A549 treated with Mapracorat at 1 μM for 4 hours (cell line): ENCODE measurements at places on chromosomes 7 and 10. TPM values are rescaled to one million over a fixed set of nuclear protein-coding genes. Genes with fewer than 3 reads are reported as not detected.

ZNF503 gene
- 6.6 to 10.4 TPM (median 9.6 TPM) in 5 replicates for total RNA-seq

CYP2C19 gene
- total RNA-seq = 0.12 TPM in 1 of 5 replicates, not detected in the others

CALCR gene
- total RNA-seq = not detected in 5 replicates

PPP1R3C gene
- 22.1 to 28.4 TPM (median 23.7 TPM) in 5 replicates for total RNA-seq

STMP1 gene
- 30.1 to 34.7 TPM (median 31.7 TPM) in 5 replicates for total RNA-seq

NRCAM gene
- total RNA-seq = 77.0 to 105 TPM (median 98.6 TPM) in 5 replicates

CYP26A1 gene
- total RNA-seq = 1.7 to 3.0 TPM (median 2.5 TPM) in 5 replicates

LGI1 gene
- not detected in 5 replicates for total RNA-seq

PRKCQ gene
- 3.3 to 4.1 TPM (median 3.6 TPM) in 5 replicates for total RNA-seq

C10orf105 gene
- not detected in 5 replicates for total RNA-seq

BMS1 gene
- 21.1 to 26.4 TPM (median 22.0 TPM) in 5 replicates for total RNA-seq

ZP3 gene
- 17.8 to 21.0 TPM (median 20.2 TPM) in 5 replicates for total RNA-seq

PLXDC2 gene
- total RNA-seq = 0.02 to 0.07 TPM (median 0.03 TPM) in 4 of 5 replicates, not detected in the other

HYAL4 gene
- 0.08 TPM in 1 of 5 replicates, not detected in the others for total RNA-seq

C10orf53 gene
- total RNA-seq = not detected in 5 replicates

ERVW-1 gene
- total RNA-seq = not detected in 5 replicates

FFAR4 gene
- 0.07 to 0.29 TPM (median 0.15 TPM) in 5 replicates for total RNA-seq

SRRM3 gene
- 8.0 to 11.6 TPM (median 11.3 TPM) in 5 replicates for total RNA-seq

HSPA12A gene
- 8.8 to 10.5 TPM (median 9.7 TPM) in 5 replicates for total RNA-seq

SFRP4 gene
- 3.2 to 5.3 TPM (median 3.7 TPM) in 5 replicates for total RNA-seq

DOCK1 gene
- 20.1 to 25.5 TPM (median 24.2 TPM) in 5 replicates for total RNA-seq

KCNH2 gene
- 1.6 to 2.2 TPM (median 2.0 TPM) in 5 replicates for total RNA-seq

TMEM178B gene
- total RNA-seq = 1.3 to 1.9 TPM (median 1.5 TPM) in 5 replicates

TFEC gene
- 0.22 TPM in 1 of 5 replicates, not detected in the others for total RNA-seq

PTN gene
- not detected in 5 replicates for total RNA-seq

AKR1D1 gene
- not detected in 5 replicates for total RNA-seq

RNF133 gene
- total RNA-seq = not detected in 5 replicates

COL13A1 gene
- 0.11 to 0.26 TPM (median 0.24 TPM) in 4 of 5 replicates, not detected in the other for total RNA-seq

ABCB1 gene
- total RNA-seq = 0.20 to 0.51 TPM in 2 of 5 replicates, not detected in the others

RHOBTB1 gene
- total RNA-seq = 10.1 to 13.0 TPM (median 12.5 TPM) in 5 replicates

WDR86 gene
- total RNA-seq = 0.11 to 0.39 TPM (median 0.22 TPM) in 5 replicates

SSBP1 gene
- 270 to 355 TPM (median 288 TPM) in 5 replicates for total RNA-seq

EBLN1 gene
- total RNA-seq = 0.14 to 0.23 TPM (median 0.16 TPM) in 4 of 5 replicates, not detected in the other

ICA1 gene
- total RNA-seq = 0.77 to 1.6 TPM (median 1.00 TPM) in 5 replicates

AASS gene
- 0.06 to 0.12 TPM (median 0.06 TPM) in 5 replicates for total RNA-seq

ANKRD2 gene
- 4.7 to 7.9 TPM (median 6.3 TPM) in 5 replicates for total RNA-seq
